ENCODE measurements at places on chromosomes 12 and 14. TPM values are rescaled to one million over a fixed set of nuclear protein-coding genes. Genes with fewer than 3 reads are reported as not detected.

The MYF5 gene
- 31.1 TPM for total RNA-seq

DNA sequence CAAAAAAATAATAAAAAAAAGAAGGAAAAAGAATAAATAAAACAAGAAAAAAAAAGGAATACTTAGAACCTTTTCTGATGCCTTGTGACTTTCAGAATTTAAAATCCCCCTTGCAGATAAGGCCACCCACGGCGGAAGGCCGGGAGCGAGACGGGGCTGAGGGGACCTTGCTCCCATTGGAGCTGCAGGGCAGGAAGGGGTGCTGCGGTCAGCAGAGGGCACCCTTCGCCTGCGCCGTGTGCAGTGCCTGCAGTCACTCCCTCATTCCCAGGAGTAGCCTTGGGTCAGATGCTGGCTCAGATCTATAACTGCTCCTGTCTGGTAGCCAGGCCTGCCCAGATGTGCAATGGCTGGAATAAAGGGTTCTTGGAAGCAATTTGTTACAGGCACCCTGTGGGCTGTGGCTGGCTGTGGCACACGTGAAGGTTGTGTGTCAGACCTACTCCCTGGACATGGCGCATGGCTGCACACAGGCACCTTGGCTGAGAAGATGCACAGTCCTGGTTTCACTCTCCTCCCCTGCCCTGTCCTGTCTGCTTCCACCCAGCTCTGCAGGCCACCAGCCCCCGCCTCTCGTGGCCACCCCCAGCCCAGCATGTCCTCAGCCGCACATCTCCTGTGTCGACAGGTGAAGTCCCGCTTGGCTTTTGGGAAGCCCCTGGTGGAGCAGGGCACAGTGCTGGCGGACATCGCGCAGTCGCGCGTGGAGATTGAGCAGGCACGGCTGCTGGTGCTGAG lies 13.4 kb upstream of the ALDH2 start:
- peaks cover 13% of the 10 kb centered on the region for H3K4me1 ChIP-seq
- no peak overlapping the region for H3K4me3 ChIP-seq
- peak; percentile 63 for DNase-seq
- H3K27ac ChIP-seq = no peak overlapping the region

- H3K36me3 ChIP-seq = no peaks in the 10 kb centered on the region
- no peak overlapping the region for H3K4me3 ChIP-seq
- peaks cover 16% of the 10 kb centered on the region for H3K4me1 ChIP-seq
- no peaks in the 10 kb centered on the region for H3K27me3 ChIP-seq
- peak overlapping the region; percentile 80 for H3K27ac ChIP-seq
- DNase-seq = no peak
Observed at GRCh38 chr14:64654901-64655300, 49.3 kb upstream of the PLEKHG3 start.

DNA sequence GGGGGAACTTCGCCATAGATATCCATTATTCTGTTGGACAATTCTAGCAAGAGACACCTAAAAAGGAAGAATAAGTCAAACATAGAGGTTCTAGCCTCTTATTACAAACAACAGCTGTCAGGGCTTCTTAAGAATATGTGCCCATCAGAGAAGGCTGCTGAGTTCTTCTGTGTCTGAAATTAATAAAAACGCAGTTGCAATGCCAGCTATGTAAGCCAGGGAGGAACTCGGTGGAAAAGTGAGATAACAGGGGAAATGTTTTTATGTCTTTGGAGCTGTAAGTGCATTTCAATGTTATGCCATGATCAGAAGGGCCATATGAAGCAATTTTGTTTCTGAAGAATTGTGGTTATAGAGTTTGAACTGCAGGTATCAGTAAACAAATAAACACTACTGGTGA lies 95.0 kb downstream of the SYT1 start:
- no peaks in the 10 kb centered on the region for H3K4me1 ChIP-seq
- no peaks in the 10 kb centered on the region for H3K27me3 ChIP-seq
- DNase-seq = peak; percentile 6
- H3K27ac ChIP-seq = no peak overlapping the region

- no peaks in the 10 kb centered on the region for H3K4me1 ChIP-seq
- no peak overlapping the region for H3K4me3 ChIP-seq
- no peaks in the 10 kb centered on the region for H3K27me3 ChIP-seq
- DNase-seq = no peak
Observed at GRCh38 chr12:67873355-67873754, 115.9 kb upstream of the IFNG-AS1 start.

GRCh38 chr14:100140452-100141078 lies 18.9 kb downstream of the DEGS2 start:
- no peak overlapping the region for H3K27ac ChIP-seq
- H3K27me3 ChIP-seq = no peaks in the 10 kb centered on the region
- peaks cover 49% of the 10 kb centered on the region for H3K4me1 ChIP-seq
- no peak for DNase-seq

DNA sequence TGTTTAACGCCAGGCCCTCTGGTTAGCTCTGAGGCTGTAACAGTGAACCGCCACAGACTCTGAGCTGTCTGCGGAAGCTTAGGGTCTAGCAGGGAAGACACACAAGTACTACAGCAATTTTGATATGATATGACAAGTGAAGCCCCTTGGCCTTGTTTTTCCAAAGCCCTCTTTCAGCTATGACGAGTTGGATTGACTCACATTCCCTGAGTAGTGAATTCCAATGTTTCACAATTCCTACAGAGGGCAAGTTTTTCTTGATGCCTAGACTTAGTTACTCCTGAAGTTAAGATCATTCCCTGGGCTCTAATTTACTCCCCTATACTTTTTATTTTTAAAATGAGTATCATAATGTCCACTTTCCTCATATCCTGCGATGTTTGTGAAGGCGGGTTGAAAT lies 53.3 kb upstream of the CISTR start:
- H3K27ac ChIP-seq = no peak overlapping the region
- H3K4me3 ChIP-seq = no peak overlapping the region
- DNase-seq = no peak
- no peaks in the 10 kb centered on the region for H3K36me3 ChIP-seq
- peaks cover 34% of the 10 kb centered on the region for H3K27me3 ChIP-seq
- H3K4me1 ChIP-seq = no peaks in the 10 kb centered on the region

- no peak overlapping the region for H3K4me3 ChIP-seq
- no peak overlapping the region for H3K27ac ChIP-seq
Observed at GRCh38 chr12:68115281-68115680, 44.3 kb downstream of the IFNG start.

- no peak for DNase-seq
- no peaks in the 10 kb centered on the region for H3K4me1 ChIP-seq
- H3K27me3 ChIP-seq = no peaks in the 10 kb centered on the region
- H3K27ac ChIP-seq = no peak overlapping the region
- no peaks in the 10 kb centered on the region for H3K36me3 ChIP-seq
Observed at GRCh38 chr14:67982711-67983608, 163.4 kb downstream of the RAD51B start.

DNA sequence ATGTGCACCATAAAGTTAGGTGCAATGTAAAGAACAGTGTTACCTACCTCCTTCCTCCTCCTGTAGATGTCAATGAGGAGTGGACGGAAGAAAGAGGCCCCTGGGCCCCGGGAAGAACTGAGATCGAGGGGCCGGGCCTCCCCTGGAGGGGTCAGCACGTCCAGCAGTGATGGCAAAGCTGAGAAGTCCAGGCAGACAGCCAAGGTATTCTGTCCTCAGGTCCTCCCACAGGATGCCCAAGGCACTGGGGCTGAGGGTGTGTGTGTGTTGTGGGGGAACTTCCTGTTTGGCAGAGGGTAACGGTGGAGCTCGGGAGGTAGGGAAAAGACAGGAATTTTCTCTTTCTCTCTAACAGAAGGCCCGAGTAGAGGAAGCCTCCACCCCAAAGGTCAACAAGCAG lies 6.4 kb downstream of the ATN1 start:
- H3K4me3 ChIP-seq = no peak overlapping the region
- no peaks in the 10 kb centered on the region for H3K27me3 ChIP-seq
- H3K27ac ChIP-seq = peak overlapping the region; percentile 69
- peak; percentile 67 for DNase-seq
- H3K4me1 ChIP-seq = peaks cover 52% of the 10 kb centered on the region
